Panc1 (cell line): ENCODE measurements at places on chromosomes 11 and 22.

DNA sequence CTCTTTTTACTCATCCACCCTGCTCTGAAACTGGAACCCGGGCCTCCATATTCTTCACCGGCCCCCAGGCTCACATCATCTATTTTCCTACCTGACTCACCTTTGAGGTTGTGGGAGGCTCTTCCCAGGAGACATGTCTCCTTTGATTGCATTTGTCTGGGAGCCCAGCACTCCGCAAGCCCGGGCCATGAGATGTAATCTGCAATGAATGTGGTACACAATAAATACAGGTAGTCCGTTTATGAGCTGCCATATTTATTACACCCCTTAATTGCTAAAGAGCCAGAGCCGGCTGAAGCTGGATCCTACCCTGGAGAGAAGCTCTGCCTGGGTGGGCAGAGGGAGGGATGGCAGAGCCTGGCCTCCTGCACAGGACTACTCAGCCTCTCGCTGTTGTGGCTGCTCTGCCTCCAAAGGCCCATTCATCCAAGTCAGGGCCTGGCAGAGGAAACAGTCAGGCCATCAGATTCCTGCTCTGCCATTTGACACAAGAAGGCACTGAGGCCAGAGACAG lies 49.5 kb downstream of the TP53I11 start:
- no peak for DNase-seq

DNA sequence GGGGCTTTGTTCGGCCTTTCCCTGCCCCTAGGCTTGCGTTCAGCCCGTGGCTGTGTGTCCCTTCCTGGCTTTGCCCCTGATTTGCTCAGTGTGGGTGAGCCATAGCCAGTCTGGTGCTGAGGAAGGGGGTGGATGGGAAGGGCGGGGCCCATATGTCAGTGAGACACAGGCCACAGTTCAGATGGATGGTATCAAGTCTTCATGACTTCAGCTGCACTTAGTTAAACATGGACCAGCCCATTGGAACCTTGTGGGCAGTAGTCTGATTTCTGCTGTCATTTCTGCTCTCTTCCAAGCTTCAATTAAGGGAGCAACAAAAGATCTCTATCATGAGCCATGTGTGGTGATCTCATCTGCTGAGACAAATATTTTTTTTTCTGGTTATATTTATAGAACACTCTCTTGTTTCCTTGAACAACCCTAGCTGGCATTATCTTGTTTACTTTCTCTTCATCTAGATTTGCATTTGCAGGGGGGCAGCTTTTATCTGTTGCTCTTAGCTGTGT lies 21.6 kb upstream of the PEX26 start:
- DNase-seq: no peak

GRCh38 chr22:32803738-32804435 lies 2.4 kb downstream of the TIMP3 start:
- DNase-seq: no peak

GRCh38 chr11:57899378-57899777 lies 124.3 kb upstream of the OR9Q1 start:
- no peak for DNase-seq

GRCh38 chr11:31092638-31093037 lies 276.9 kb downstream of the DCDC1 start:
- no peak for DNase-seq

GRCh38 chr11:73465871-73466270 lies 89.7 kb downstream of the RELT start:
- DNase-seq: no peak
